ENCODE measurements at places on chromosomes 3 and 15.

DNA sequence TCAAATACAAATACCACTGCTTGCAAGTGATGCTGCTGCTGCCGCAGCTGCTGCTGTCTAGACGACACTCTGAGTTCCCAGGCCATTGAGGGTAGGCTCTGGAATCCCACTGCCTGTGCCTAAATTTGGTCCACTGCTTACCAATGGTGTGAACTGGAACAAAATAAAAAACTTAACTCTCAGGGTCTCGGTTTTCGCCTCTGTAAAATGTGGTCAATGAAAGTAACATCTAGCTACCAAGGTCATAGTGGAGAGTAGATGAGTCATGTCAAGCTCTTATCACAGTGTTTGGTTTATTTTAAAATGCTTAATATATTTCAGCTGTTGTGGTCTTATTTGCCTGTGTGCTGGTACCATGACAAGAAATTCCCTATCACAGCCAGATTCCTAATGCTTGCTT is 299.3 kb downstream of the CLSTN2 start:
- DNase-seq = no peak

- no peak for DNase-seq
Observed at GRCh38 chr3:122681284-122681973, 790 bp downstream of the PARP14 start.

DNA sequence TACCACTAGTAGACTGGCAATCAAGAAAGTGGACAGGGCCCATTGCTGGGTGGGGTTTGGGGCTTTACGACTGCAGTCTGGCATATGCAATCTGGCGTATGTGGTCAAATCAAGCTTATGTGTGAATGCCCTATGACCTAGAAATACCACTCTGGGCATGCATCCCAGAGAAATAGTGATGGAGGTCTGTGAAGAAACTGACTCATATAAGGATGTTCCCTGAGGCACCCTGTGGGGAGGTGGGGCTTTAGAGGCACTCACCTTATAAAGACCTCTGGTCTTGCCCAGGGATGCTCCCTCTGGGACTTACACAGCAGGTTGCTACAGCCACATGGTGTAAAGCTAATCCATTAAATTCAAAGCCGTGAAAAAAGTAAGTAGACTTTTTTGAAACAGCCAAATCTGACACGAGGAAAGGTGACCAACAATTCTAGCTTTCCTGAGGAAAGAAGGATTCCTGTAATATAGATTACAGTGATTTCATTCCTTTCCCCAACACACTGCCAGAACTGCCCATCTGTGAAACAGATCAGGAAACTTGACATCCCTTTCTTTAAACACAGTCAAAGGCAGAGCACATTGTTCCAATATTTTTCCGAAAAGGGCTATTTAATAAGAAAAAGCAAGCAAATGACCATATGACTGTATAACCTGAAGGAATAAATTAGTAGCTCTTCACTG is 13.6 kb downstream of the RARRES1 start:
- DNase-seq = no peak

DNA sequence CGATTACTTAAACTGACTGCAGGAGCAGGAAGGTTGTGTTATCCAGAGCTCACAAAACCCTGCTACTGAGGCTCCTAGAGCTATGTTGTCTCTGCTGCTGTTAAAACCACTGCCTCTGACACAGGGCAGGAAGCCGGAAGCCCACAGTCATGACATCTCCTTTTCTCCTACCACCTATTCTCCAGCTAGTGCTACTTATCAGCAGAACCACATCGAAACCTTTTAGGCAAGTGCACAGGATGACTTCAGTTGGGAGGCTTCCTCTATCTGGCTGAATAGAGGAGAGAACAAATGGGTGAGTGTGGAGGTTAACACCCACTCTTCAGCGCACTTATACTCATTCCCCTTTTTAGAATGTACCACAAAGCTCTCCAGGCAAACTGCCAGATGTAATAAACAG is 638.0 kb downstream of the OTOL1 start:
- no peak for DNase-seq

GRCh38 chr3:67362686-67363085 is 291.7 kb downstream of the SUCLG2 start:
- no peak for DNase-seq

- no peak for DNase-seq
Observed at GRCh38 chr15:52567871-52568600, 794 bp downstream of the ARPP19 start.

GRCh38 chr3:9101286-9101685 is 138.0 kb upstream of the RAD18 start:
- no peak for DNase-seq

DNA sequence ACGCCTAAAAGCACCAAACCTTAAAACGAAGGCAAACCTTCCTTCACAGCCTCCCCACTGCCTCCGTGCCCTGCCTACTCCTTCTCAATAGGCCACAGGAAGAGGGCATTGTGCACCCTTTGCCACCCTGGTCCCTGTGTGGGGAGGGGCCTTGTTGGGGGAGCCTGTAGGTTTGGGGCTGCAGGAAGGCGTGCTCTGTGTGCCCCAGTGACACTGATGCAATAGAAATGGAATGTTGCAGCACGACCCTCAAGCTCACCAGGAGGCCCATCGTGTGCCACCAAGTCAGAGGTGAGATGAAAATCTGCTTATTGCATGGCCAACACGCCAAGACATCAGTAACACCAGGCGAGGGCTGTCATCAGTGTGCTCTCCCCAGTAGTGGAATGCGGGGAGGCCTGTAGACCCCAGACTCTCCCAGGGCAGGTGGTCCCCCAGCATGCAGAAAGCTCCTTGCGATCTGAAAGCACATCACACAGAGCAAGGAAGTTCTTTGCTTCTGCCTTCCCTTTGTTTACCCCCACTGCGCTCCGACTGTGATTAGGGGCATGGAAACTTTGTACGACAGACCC is 86.2 kb downstream of the ASB7 start:
- no peak for DNase-seq

DNA sequence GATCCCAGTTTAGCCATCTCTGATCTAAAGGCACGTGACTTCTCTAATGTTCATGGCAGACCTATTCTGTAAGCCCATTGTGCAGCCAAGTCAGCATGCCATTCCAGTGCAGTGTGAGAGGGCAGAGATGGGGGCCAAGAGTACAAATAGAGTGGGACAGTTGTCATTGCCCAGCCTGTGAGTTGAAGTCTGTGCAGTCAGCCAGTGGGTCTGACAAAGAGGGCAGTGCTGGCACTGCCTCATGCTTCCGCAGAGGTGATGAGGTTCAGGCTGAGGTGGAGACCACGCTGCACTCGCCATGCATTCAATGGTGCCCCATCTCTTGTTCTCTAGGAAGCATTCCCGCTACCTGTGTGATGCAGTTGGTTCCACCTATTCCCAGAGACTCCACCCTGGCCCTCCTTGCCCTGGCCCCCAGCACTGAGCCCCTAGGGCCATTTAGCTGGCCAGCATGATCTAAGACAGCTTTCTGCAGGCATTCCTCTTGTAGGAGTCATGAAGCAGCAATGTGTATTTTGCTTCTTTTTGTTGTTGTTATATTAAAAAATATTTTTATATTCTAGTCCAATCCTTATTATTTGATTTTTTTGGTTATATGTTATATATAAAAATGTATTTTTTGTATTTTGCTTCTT is 3.7 kb downstream of the MRAS start:
- peak; percentile 37 for DNase-seq

DNA sequence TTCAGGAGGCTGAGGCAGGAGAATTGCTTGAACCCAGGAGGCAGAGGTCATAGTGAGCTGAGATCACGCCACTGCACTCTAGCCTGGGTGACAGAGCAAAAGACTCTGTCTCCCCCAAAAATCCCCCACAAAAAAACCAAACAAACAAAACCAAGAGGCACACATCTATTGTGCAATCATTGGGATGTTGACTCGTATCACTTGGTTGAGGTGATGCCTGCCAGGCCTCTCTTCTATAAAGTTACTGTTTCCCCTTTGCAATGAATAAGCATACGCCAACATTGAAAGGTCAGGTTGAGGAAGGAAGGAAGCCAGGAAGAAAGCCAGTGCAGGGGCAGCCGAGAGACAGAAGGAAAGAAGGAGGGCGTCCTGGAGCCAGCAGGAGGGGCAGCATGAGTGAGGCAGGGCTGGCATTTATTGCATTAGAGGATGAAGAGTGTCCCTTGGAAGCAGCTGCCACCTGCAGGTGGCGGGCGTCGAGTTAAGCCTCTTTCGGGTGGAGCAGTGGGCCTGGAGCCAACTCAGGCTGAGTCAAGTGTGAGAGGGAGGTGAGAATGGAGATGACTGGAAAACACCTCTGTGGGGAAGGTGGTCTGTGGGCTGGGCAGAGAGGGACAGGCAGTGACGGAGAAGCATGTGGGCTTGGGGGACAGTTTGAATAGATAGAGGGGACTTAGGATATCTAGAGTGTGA is 8.3 kb upstream of the CSPG4 start:
- no peak for DNase-seq

- DNase-seq = no peak
Observed at GRCh38 chr3:31876331-31876730, 104.7 kb downstream of the OSBPL10 start.

DNA sequence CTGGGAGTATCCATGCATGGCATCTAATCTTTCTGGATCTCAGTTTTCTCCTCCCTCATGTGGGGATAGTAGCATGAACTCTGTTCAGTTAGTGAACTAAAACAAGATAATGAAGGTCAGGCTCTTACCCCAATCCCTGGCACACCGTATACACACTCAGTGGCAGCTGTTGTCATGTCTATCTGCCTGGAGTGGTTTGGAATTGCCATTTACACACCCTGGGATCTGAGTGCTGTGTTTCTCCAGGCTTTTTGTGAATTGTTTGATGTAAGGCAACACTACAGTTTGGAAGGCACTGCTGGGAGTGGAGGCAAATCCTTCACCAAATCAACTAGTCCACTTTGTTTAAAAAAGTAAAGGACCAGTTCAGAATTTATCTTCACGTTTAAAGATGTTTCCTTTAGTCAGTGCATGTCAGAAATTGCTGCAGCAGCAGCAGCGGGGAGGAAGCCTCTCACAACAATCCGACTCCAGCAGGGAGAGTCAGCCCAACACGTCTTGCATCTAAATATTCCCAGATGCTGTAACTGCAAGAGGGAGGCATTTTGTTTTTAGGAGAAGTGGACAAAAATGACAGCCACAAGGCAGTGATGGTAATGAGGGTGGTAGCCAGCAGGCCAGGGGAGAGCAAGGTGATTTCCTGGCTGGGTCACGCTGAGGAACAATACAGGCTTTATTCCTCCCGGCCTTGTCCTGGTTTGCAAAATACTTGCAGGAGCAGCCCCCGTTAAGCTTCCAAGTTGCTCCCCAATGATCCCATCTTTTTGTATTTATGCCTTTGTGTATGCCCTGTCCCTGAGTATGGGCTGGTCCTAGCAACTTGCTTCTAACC is 128.5 kb upstream of the LRIG1 start:
- no peak for DNase-seq

Measured in left ventricle myocardium inferior (tissue), 1 donor.